ENCODE measurements at places on chromosomes 2 and 18.

GRCh38 chr2:164606557-164606956 is 14.7 kb downstream of the GRB14 start:
- no peak for DNase-seq

GRCh38 chr2:183244300-183244844 is 120.1 kb downstream of the NUP35 start:
- no peak for DNase-seq

DNA sequence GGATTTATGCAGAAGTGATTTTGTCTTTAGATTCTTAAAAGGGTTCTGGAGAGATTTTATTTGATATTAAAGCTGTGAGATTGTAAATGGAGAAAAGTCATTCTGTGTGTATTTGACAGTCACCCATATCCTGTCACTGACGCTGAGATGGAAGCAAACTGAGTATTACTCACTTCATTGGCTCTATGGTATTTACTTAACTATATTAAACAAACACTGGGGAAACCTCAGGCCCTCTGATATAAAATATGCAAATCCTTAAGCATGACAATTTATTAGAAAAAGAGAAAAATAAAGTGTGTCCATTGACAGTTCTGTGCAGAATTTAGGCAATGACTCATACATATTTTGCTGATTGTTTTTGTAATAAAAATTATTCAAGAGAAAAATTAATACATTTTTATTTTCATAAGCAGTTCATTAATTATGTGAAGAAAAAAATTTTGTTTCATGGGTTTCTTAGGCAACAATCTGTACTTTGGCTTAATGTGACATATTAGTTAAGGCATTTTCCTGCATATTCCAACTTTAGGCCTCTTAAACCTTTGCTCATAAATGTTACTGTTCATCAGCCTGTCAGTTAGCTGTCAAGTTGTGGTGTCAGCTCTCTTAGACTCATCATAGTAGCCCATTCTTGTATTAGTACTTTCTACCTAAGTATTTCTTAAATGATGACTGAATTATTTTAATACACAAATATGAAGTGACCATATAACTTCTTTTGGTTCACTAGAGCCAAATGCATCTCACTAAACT is 99.9 kb downstream of the PARD3B start:
- DNase-seq, result no peak

DNA sequence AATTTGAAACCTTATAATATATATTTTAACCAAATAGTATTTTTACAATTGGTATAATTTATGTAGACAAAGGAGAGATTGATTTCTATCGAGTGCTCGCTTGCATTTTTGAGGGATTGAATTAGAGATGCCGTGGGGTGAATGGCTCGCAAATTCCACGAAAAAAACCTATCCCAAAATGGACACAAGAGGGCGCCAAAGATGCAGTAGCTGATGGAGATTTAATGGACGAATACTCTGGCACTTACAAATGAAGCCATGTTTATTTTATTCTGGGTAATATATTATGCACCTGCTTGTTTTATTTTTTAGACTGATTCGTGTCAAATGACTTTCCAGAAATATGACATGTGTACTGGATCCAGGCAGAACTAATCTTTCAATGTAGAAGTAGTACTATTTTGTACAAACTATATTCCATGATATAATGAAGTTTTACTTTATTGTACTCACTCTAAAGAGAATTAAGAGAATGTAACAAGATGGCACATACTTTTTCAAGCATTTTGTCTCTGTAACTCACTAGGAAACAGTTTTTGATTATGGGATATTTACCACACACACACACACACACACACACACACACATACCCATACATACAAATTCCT is 505.4 kb downstream of the PLCL1 start:
- DNase-seq, result peak; percentile 45

- DNase-seq, result no peak
These were observed 24.0 kb downstream of the GPR55 start for GRCh38 chr2:230901006-230901405.

DNA sequence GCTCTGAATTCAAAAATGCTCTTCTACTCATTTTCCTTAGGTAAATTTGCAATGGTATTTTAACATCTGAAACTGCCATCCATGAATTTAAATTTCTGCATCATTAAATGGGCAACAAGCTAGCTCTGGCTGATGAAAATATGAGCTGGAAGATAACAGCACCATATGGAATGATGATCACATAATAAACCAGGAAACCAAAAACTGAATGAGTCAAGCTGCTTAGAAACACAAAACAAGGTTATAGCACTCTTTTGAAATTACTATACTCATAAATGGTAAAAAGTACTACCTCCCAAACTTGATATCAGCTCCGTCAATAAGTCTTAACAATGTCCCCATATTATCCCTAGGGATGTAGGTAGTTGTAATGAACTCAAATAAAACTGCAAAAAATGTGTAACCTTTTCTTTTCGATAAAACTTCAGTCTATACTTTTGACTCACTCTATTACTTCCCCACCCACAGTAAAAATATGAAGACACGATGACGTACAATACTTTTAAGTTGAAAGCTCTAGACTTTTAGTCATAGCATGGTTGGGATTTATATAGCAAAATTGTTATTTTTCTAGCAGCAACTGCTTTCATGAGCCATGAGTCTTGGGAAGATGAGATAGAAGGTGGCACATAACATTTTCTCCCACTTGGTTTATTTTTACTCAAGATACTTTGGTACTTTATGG is 396.7 kb downstream of the CDH2 start:
- DNase-seq, result no peak

- DNase-seq, result no peak
These were observed 136.1 kb downstream of the NEDD4L start for GRCh38 chr18:58180172-58180571.

GRCh38 chr2:27956888-27957287 is 66.4 kb downstream of the BABAM2 start:
- DNase-seq, result no peak

GRCh38 chr2:209619782-209620181 is 151.8 kb upstream of the UNC80 start:
- peak; percentile 9 for DNase-seq

DNA sequence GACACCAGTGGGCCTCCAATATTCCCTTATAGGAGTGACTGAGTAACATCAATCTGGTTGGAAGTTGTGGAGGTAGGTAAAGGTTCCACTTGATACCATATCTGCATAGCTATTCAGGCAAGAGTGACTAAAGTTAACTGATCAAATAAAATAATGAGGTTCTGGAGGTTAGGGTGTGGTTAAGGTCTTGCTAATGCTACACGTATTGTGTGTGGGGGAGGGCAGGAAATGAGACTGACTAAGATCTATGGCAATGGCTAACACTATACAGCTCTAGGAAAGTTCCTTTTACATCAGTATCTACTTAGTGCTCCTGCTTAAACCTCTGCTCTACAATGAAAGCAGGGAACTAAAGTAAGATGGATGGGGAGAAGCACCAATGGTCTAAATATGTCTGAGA is 149.1 kb upstream of the MGAT5 start:
- DNase-seq, result no peak

DNA sequence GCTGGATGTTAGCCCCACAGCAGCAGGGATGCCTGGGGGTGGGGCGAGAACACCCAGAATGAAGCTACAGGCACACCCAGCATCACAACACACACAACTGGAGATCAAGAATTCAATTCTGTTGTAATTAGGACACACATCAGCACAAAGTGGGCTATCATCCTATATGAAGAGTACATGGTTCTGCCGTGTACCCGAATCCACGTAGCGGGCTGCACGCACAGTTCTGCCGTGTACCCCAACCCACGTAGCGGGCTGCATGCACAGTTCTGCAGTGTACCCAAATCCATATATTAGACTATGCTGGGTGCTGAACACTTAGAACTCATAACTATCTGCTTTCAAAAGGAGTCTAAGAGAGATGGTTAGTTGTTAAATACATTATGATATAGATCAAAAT is 86.5 kb downstream of the EIPR1 start:
- no peak for DNase-seq

DNA sequence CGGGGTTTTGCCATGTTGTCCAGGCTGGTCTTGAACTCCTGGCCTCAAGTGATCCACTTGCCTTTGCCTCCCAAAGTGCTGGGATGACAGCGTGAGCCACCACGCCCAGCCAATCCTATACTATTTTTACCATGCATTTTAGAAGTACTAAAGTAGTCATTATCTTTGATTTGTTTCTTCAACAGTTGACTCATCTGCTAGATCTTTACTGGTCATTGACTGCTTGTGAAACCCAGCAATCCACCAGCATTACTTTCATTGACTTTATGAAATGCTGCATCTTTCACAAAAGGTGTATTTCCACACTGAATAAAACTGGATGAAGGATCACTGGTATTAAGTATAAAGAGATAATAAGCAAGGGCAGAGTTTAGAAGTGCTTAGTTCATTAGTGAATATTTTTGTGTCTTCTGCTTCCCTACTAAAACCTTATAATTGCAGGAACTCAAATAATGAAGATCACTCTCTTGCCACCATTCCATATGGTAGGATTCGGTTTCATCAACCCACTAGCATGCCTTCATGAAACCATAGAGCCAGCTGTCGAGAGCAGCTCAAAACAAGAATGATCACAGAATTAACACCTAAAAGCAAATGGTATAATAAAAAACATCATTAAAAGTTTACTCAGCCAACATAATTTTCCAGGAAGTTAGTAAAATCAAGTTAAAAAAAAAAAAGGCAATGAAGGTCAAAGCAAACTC is 33.1 kb downstream of the IRS1 start:
- no peak for DNase-seq

DNA sequence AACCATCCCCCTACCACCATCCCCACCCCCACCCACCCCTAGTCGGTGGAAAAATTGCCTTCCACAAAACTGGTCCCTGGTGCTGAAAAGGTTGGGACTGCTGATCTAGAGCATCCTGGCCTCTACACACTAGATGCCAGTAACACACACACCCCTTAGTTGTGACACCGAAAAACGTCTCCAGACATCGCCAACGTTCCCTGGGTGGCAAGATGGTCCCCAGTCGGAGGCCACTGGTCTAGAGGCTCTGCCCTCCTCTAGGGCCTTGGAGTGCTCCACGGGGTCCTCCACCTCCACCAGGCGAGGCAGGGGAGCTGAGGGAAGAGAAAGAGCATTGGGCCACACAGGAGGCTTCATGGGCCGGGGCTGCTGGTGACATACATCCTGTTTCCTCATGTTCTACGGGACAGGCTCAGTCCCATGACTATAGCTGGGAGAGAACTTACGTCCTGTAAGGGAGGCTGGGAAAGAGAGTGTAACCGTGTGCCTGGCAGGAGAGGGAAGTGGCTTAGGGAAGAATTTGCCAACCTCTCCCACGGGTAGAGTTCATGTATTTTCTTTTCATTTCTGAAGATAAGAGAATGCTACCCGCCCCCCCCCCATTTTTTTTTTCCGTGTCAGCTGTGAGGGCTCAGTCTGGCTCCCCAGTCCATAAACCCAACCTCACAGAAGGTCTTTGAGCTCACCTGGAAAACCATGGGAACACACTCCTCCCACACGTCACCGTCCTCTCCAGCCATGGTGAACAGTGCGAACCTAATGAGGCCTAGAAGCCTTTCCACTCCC is 132.7 kb upstream of the MYCN start:
- DNase-seq, result peak; percentile 95

DNA sequence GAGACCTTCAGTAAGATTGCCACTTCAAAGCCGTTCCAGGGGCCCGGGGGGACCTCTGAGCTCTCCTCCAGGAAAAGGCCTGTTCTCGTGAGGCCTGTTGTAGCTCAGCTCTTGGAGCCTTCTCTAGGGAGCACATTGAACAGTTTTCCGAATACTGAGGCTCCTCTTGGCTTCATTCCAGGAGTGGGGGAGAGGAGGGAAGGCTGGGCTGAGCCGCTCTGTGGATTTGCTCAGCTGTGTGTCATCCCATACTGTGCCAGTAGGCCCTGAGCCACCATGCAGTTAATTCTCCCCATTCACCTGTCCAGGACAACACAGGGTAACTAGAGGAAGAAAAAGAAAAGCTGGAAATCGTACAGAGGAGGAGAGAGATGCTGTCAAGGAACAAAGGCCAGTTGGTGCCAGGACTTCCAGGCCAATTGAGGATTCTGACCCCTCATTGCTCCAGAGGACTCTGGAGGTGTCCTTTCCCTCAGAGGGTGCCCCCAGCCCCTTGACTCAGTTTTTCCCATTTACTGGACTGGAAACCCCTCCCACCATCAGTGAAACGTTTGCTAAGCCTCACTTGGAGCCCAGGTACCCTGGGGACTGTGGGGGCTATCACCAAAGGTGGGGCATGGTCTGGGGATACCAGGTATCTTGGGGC is 41.4 kb downstream of the HS1BP3 start:
- DNase-seq, result peak; percentile 23

DNA sequence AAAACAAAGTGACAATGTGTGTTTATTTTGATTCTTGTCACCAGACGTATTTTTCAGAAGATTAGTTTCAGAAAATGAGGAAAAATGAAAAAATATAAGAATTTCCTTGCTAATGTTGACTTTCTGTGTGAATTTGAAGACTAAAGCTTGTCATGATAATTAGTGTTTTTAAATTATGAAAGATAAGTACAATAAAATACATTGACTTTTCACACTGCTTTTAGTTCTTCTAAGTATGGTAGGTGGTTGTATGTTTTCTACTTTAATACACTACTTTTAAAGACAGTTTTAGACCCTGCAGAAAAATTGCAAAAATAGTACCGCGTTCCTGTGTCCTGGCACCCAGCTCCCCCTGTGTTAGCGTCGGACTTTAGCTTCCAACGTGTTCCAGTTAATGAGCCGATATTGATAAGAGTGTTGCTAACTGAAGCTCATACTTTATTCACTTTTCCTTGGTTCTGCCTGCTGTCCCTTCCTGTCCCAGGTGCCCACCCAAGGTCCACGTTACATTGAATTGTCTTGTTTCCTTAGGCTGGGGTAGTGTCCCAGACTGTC is 695 bp downstream of the RBFA start:
- DNase-seq, result no peak

DNA sequence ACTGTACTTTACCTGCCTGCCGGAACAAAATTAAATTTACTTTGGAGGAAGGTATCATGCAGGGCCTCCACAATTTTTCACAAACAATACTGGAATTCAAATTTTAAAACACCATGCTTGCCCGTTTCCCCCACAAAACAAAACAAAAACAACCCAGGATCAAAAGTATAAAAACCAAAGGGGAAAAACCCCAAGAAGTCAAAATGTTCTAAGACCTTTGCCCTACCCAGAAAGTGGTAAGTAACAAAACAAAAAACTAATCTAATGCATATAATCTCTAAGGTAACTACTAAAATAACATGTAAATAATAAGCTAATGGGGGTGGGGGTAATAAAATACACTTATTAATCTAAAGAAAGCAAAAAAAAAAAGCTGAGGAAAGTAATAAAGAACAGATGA is 60.5 kb downstream of the CUL3 start:
- no peak for DNase-seq
